Endothelial cell (in vitro differentiated cells): ENCODE measurements at places on chromosomes 3 and 15. TPM values are rescaled to one million over a fixed set of nuclear protein-coding genes. Genes with fewer than 3 reads are reported as not detected.

ZIC1 gene
- total RNA-seq, result 4.1 TPM

GRCh38 chr3:43534675-43535074, 87.1 kb downstream of the ANO10 start:
- DNase-seq, result no peak

GRCh38 chr3:72727172-72727571, 121.1 kb downstream of the SHQ1 start:
- DNase-seq, result peak; percentile 17

GRCh38 chr3:140285380-140285779, 350.4 kb downstream of the CLSTN2 start:
- DNase-seq, result no peak

- DNase-seq, result peak; percentile 67
Measured at GRCh38 chr3:179526989-179527391, 35.7 kb upstream of the ACTL6A start.

- DNase-seq, result peak; percentile 52
Measured at GRCh38 chr3:132343018-132343612, 25.9 kb downstream of the ACP3 start.

DNA sequence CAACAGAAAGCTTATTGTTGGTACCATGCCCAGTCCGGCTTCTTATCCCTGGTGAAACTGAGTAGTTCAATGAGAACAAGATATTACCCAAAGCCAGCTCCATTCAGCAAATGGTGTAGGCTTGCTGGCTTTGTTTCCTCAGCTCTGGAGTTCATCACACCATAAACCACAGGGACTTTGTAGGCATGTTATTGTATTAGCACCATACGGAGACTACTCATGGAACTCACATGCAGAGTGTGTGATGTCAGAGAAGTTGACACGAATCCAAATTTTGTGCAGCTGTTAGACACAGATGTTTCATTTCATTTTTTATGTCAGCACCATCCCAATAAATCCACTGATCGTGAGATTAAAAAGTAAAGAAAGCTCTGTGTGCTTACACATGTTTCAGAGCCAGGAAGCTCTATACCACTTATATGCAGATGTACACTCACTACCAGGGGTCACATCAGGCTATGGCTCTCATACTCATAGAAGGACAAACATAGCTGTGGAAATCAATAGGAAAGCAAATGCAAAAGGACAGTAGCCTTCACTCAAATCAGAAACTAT, 63.4 kb upstream of the LEKR1 start:
- DNase-seq, result no peak
